ENCODE measurements at places on chromosomes 1 and 21. TPM values are rescaled to one million over a fixed set of nuclear protein-coding genes. Genes with fewer than 3 reads are reported as not detected.

Gene SPRR4
- total RNA-seq, result not detected

Gene OLIG2
- total RNA-seq, result not detected

Gene TMPRSS2
- total RNA-seq, result not detected

Gene LY9
- total RNA-seq, result 9.2 TPM

Gene FH
- total RNA-seq, result 73.2 TPM

Gene CYP4A11
- not detected for total RNA-seq

Gene NES
- total RNA-seq, result not detected

Gene ROR1
- total RNA-seq, result 0.05 TPM

Gene ANKRD35
- total RNA-seq, result 0.48 TPM

Gene FMO2
- not detected for total RNA-seq

Gene ATP1A2
- total RNA-seq, result not detected

Gene RAB7B
- not detected for total RNA-seq

Gene DNALI1
- total RNA-seq, result 0.09 TPM

Gene HES2
- 0.93 TPM for total RNA-seq

Gene IL10
- total RNA-seq, result 1.00 TPM

Gene NLRP3
- 0.18 TPM for total RNA-seq

Gene PSRC1
- 19.5 TPM for total RNA-seq

Gene TSTD1
- total RNA-seq, result 52.1 TPM

Gene CGN
- total RNA-seq, result 0.09 TPM

Gene SMG7
- 83.4 TPM for total RNA-seq

Gene DMBX1
- total RNA-seq, result 0.05 TPM

Gene EPHA8
- total RNA-seq, result not detected

Gene TSPAN1
- total RNA-seq, result not detected

Gene PKLR
- total RNA-seq, result not detected

Gene TESK2
- total RNA-seq, result 2.0 TPM

Gene OR10T2
- not detected for total RNA-seq

Gene OR14K1
- not detected for total RNA-seq

Gene TMEM125
- total RNA-seq, result not detected

Gene ARHGEF16
- total RNA-seq, result not detected

Gene SELL
- 517 TPM for total RNA-seq

Gene GJB3
- not detected for total RNA-seq

Gene PTPRU
- 0.16 TPM for total RNA-seq

Gene CD52
- 1,191 TPM for total RNA-seq

Gene SMPDL3B
- total RNA-seq, result 0.41 TPM

Gene CD1E
- total RNA-seq, result not detected

Gene KISS1
- not detected for total RNA-seq
